GM03348 (cell line): ENCODE measurements at places on chromosomes 4 and X.

- DNase-seq = peak; percentile 38
Observed at GRCh38 chrX:54178100-54178940, 4.7 kb downstream of the FAM120C start.

- peak; percentile 36 for DNase-seq
Observed at GRCh38 chrX:123807835-123808416, 51.9 kb upstream of the XIAP start.

DNA sequence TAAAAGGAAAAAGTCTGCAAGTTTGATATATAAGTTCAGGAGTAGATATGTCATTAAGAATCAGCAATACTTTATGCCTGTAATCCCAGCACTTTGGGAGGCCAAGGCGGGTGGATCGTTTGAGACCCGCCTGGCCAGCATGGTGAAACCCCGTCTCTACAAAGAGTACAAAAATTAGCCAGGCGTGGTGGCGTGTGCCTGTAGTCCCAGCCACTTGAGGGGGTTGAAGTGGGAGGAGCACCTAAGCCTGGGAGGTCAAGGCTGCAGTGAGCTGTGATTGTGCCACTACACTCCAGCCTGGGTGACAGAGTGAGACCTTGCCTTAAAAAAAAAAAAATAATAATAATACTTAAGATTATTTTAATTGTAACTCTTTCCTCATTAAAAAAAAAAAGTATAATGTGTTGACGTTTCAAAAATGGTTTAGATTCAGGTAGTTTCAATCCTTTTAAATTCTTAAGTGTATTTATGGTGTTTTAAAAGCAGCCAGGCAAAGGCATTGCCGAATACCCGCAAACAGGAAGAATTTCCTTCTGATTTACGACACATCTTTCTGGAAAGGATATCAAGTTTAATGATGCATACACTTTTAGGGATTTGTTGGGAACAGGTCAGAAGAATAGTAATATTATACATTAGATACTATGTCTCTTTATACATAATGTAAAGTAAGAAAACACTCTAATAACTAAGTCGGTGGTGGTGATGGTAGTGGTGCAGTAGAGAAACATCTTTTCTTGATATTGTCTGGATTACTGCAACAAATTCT, 80.9 kb downstream of the KDM6A start:
- DNase-seq = no peak

DNA sequence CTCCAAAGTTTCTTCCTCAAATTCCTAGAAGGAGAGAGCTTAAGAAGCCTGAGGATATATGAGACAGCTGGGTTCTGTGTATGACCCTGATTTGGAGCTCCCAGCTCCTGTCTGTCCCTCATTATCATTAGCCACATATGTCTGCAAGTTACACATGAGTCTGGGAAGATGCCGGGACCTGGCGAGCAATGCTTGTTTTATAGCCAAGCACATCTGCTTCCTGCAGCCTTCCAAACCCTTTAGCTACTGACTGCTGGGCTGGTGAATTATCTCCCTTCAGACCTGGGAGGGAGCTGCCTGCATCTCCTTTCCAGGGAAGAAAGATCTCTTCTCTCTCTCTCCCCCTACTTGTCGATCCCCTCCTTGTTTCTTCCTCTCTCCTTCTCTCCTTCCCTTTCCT, 556.7 kb upstream of the BOD1L1 start:
- DNase-seq = peak; percentile 35

- no peak for DNase-seq
Observed at GRCh38 chr4:6527683-6528595, 47.0 kb upstream of the MAN2B2 start.

DNA sequence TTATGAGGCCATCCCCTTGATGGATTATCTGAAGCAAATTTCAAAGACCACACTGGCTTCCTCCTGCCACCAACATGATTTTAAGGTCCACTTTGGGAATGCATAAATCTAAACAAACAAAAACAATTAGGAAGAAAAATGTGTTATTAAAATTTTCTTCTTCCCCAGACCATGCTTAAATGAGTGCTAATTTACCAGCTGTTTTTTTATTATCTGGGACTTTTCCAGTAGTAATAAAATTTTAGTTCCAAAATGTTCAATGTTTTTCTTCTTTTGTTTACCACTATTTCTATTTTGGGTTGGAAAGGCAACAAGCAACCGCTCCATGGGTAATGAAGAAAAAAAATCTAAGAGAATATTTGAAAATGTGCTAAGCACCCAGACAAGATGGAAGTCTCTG, 62.3 kb downstream of the POLR2B start:
- no peak for DNase-seq
